T-helper 17 cell (primary cell): ENCODE measurements at places on chromosomes 7 and 10.

DNA sequence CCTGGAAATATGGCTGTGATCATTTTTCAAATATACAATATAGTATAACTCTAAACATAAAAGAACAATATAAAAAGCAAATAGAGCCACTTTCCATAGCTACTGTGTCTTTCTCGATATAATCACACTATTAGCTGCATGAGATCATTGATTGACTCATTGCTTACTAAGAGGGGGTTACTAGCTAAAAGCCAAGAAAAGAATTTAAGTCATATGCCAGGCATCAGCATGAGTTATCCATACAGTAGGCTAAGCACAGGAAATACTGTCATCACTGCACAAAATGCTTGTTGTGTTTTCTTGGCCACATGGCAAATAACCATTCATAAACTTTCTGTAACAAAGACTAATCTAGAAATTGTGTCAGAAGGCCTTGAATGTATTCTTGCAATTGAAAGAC is 18.8 kb upstream of the ABCB5 start:
- DNase-seq, result no peak

- DNase-seq, result no peak
Observed at GRCh38 chr7:51141451-51142003, 175.1 kb downstream of the COBL start.

DNA sequence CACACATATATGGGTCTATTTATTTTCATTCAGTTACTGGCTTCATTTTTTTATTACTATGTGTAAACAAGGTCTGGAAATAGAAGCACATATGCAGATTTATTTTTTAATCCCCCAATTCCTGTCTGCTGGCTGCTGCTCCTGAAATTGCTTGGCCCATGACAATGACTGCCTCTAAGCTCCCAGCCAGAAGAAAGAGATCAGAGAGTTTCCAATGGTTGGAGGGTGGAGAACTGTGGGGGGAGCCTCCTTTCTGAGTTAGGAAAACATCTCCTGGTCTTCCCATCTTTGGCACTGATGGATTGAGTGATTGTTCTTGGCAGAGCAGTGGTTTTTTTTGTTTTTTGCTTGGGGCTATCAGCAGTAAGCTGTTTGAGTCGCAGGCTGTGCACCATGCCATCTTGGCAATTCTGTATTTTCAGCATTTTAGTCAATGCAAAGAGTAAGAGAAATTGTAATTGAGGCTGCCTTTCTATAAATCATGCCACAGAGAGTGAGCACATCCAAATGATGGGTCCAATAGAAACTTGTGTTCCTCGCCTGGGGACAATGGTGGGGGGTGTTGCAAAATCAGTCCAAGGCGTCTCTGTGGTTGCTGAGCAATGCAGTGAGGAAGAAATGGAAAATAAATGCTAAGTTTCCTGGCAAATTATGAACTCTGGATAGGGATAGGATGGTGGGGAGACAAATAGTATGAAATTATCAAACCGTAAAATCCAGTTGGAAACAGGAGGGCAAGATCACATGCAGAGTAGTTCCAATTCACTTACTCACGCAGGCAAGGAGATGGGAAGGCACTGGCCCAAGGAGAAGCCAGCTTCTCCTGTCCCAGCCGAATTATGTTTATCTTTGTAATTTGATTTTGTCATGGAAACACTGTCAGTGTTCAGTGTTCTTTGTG is 382.4 kb downstream of the SORCS3 start:
- DNase-seq, result no peak

- no peak for DNase-seq
Observed at GRCh38 chr10:86733260-86733671, 23.2 kb upstream of the BMPR1A start.

- no peak for DNase-seq
Observed at GRCh38 chr10:14276210-14276609, 54.5 kb downstream of the FRMD4A start.
